ENCODE measurements at places on chromosomes 11 and 22.

DNA sequence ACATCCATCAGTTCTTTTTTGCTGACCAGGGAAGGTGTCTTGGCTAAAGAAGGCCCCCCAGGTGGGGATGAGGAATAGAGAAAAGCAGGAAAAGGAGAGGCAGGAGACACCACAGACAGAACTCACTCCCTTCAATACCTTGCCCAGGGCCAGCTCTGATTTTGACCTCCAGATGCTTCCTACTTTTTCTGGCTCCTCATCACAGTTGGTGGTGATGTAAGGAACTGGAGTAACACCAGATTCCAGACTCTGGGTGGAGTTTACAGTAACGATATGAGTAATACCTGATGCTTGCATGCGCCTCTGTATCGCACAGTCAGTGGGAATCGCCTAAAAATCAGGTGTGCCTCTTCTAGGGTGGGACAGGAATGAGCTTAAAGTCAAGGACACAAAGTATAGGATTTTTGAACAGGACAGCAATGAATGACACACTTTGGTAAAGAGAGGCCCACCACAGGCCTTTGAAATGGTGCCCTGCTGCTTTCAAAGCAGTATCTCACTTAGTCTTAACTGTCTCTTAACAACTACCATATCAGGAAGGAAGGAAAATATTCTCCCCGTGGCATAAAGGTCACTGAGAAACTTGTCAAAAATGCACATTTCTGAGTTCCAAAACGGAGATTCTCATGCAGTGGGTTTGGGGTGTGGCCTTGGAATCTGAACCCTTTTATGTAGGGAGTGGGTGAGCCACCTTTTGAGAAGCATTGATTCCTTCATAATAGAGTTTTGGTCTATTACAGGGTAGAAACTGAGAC lies 140.8 kb downstream of the SNX19 start:
- DNase-seq, result no peak

DNA sequence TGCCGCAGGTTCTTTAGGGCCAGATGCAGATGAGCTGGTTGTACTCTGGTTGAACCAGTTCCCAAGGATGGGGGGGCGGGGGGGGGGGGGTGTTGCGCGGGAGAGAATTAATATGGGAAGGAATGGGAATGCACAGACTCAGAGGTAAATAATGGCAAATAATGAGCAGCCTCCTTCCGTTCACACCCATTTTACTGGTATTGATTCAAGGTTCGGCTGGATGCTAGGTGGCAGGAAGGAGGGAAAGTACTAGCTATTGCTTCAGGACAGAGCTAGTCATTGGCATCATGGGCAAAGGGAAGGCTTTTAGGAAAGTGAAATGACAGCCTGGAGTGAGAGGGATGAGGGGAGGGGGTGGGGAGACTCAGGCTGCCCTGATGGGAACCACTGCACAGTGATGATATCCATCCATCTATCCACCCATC lies at the start of gene VSTM5:
Gene VSTM5, minus strand, starts transcription at position 25 of the 425 bp plus-strand sequence. CDS start 116 bp downstream, outside the sequence.
- DNase-seq, result no peak

DNA sequence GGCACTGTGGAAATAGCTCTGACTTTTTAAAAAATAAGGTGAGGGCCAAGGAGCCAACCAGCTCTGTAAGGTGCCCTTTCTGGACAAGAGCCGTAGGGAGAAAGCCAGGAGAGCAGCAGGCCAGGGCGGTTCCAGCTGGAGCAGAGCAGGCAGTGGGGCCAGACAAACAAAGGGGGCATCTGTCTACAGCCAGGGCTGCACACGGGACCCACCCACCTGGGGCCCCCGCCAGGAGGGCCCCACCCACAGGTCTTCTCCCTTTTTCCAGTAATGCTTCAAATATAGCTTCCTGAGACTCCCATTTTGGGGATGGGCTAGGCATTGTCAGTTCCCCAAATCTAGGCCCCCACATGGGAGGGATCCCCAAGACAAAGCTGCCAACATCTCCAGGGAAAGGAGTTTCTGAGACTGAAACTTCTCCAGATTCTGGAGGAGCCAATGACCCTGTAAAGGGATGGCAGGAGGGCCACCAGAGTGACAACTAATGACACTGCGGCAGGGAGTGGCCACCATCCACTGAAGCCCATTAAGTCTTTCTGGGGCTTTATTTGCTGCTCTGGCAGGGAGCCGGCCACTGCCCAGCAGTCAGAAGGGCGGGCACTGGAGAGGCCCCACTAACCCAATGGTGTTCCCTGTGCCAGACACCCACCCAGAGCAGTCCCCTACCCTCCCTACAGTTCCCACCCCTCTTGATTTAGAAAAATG lies 1.9 kb downstream of the ZFTA start:
- DNase-seq, result no peak

DNA sequence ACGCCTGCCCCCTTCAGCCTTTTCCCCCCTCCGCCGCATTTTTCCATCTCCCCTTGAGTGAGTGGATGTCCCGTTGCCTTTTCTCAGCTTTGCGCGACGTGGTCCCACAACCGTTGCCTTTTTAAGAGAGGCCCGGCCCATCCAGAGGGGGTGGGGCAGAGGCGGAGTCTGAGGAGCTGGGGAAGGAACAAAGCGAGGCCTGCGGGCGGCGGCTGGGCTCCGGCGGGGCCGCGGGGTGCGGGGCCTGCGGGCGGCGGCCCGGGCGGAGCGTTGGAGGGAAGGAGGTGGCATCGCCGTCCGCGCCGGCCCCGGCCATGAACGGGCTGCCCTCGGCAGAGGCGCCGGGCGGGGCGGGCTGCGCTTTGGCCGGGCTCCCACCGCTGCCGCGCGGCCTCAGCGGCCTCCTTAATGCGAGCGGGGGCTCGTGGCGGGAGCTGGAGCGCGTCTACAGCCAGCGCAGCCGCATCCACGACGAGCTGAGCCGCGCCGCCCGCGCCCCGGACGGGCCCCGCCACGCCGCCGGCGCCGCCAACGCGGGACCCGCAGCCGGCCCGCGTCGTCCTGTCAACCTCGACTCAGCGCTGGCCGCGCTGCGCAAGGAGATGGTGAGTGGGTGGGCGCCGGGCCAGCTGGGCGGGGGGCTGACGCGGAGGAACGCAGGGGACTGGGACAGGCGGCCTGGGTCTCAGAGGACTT lies at the start of gene FAM89B:
Gene FAM89B, plus strand, starts transcription at position 183 of the 696 bp plus-strand sequence. Its CDS starts 132 bp downstream, at position 315.
- peak; percentile 64 for DNase-seq

GRCh38 chr11:60310407-60310998 lies 16.6 kb upstream of the MS4A6E start:
- DNase-seq, result no peak

DNA sequence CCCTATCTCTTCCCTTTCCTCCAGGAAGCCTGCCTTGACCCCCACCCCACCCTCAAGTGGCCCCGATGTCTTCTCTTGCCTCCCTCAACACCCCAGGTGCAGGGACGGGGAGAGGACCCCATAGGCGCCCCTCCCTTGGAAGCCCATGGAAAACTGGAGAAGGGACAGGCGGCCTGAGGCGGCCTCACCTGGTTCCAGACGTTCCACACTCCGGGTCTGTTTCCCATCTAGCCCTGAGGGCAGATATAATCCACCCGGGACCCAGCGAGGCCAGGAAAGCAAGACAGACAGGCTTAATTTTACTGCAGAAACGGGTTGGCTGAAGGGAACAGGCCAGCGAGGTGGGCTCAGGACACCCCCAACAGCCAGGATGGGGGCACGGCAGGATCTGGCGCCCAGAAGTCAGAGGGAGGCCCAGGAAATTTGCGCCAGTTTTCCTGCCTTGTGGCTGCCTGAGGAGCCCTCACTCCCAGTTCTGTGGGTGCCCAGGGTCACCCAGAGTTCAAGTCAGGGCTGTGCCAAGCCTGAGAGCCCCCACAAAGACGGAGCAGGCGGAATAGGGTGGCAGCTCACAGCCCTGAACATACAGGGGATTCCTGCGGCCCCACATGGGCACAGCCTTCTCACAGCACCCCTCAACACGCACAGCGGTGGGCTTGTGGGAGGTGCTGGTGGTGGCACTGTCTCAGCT lies 3.0 kb upstream of the SIGIRR start:
- no peak for DNase-seq

DNA sequence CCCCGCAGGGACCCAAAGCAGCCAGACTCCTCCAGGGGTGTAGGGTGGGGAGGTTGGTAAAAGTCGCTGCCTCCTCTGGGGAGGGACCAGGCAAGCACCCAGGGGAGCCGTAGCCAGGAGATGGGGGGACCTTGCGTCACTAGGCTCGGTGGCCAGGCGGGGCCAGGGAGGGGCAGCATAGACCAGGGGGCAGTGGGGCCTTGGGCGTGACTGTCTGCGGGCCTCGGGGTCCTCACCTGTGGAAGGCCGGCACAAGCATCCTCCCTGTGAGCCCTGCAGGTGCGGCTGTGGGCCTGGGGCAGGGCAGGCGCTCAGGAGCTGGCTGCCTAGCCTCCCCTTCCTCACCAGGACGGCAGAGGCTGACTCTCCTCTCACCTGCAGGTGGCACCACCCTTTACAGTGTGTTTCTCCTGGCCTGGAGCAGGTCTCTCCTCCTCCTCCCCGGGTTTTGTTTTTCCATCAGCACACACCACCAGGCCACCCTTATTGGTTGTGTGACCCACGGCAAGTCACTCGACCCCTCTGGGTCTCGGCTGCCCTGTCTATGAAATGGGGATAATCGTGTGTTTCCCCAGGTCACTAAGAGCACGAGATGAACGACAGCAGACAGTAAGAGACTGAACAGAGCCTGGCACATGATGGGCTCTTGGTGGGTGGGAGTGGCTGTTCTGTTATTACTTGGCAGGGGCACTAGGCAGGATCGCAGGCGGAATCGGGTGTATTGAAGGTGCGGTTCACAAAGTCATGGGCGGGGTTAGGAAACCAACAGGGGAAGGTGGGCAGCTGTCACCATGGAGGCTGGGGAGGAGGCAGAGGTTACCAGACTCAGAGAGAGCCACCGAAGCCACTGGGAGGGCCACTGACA lies 52.7 kb downstream of the FLRT1 start:
- no peak for DNase-seq

DNA sequence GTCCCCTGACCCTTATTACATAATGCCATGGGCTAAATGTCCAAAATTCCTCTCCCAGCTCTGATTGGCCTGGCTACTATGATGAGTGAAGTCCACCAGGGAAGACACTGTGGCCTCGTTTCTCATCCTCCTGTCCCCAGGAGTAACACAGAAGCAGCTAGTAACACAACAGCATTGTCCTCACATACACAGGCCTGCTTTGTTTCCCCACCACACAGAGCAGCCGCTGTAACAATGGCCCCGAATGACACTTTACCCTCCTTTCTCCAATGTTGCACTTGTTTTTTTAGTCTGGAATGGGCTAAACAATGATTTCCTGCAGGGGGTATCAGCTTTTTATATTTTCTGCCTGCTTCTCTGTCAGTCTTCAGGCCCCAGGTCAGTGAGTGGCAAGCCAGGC lies at the start of gene PRR5L:
Gene PRR5L, plus strand, starts transcription at position 363 of the 400 bp plus-strand sequence. CDS start 104,834 bp downstream, outside the sequence.
- no peak for DNase-seq

- DNase-seq, result no peak
Measured at GRCh38 chr11:104163100-104164027, 583 bp downstream of the PDGFD start.

DNA sequence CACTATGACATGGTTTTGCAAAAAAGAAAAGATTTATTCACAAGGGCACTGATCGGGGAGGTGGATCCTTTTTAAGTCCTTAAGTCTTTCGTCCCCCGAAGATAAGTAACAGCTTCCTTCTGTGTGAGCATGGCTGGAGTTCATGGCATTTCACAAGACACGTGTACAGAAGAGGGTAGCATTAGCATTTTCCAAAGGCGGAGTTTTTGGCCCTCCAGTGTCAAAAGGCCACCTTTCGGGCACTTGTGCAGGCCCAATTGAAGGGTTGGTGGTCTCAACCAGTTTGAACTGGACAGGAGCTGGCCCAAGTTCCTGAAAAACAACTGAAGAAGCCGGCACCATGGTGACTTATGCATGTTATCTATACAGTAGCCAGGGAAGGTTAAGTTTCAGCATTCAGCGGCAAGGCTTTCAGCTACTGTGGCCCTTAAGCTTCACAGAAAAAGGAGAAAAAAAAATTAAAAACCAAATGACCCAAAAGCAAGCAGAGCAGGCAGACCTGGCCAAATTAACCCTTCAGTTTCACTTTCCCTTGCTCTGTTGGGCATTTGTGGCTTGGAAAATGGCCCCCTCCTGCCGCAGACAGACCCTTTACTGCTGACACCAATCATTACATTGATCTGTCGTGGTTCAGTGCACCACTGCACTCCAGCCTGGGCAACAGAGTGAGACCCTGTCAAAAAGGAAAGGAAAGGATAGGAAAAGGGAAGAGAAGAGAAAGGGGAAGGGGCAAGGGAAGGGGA lies 18.7 kb downstream of the ZNF74 start:
- no peak for DNase-seq

- DNase-seq, result no peak
Measured at GRCh38 chr11:6602096-6602940, 1.1 kb downstream of the RRP8 start.

DNA sequence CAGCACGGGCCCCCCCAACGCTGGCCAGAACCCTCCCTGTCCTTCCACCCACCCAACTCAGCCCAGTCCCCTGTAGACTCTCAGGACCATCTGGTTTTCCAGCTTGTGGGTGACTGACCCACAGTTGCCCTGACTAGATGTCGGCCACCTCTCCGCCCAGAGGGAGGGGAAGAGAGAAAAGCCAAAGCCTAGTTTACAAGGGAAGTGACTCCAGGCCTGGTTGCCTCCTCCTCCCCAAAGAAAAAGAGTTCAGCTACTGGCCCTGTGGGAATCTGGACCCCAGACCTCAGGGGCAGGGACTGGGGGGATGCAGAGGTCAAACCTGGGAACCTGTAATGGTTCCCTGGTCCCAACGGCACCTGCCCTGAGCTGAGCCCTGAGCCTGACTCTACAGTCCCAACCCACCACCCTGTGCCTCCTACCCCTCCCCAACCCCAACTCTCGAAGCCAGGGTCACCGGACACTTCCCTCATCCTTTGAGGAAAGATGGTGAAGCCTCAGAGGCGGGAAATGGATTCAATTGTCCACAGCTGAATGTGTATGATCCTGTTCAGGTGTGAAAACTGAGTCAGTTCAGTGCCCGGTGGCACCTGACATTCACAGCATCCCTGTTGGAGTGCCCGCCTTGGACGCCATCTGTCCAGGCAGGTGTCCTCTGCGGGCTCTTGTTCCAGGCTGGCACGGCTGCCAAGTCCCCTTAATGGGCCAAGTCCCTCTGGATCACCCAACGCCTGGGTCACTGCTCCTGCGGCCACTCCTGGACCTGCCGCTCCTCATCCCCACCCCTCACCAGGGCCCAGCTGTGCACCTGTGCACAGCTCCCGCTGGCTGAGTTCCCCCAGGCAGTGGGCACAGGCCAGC lies 21.0 kb upstream of the WNT7B start:
- DNase-seq, result no peak

DNA sequence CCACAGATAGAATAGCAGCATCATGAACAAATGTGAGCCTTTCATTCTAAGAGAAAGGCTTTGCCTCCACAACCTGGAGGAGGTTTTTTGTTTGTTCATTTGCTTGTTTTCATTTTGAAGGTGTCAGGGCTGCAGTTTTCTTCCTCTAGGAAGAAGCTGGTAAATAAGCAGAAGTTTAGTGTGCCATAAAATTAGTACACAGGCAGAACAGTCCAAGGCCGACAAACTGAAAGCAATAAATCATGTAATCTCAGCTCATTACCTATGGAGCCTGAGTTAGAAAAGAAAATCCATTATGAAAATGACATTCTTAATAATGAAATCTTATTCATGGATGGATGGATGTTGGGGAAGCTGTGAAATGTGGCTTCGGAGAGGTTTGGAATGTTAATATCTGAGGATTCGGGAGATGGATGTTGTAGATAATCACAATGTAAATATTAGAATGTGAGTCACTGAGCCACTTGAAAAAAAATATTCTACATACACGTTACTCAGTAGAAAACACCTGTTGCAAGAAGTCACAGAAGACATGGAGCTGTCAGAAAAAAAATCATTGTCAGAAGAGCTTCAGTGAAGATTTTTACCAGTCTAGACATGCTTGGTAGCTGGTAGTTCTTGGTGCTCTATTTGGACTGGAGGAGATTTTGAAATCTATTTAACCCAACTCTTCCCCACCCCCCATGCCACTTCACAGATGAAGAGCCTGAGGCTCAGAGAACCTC lies 15.0 kb upstream of the ZDHHC13 start:
- no peak for DNase-seq

- no peak for DNase-seq
Measured at GRCh38 chr11:9313648-9314290, 624 bp downstream of the TMEM41B start.
